CD4-positive, alpha-beta memory T cell (primary cell): ENCODE measurements at places on chromosomes 16 and 17.

GRCh38 chr17:74318391-74318790, 7.6 kb upstream of the KIF19 start:
- DNase-seq: no peak

DNA sequence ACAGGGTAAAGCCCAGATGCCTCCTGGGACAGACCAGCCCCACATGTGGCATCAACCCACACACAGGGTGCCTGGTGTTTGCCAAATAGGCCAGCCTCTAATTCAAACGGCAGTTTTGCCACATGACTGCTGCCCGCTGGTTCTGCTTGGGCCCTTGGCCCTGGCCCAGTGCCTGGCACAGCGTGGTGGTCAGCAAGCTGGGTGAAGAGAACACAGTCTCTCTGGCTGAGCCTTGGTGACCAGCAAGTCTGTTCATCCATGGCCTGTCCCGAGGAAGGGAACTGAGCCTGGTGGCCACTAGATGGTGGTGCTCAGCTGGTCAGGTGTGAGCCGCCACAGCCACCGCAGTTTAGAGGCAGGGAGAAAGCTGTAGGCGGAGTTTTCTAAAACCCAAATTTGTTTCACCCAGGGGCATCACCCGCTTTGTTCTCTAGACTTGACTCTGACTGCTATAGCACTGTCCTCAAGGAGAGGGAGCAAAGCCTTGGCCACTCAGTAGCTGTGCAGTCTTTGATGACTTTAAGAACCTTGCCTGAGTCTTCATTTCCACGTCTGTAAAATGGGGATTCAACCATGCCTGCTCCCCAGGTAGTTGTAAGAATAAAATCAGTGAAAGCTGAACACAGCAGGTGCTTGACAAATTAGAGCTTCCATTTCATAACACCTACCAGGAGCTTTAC, 4.7 kb upstream of the GFAP start:
- peak; percentile 50 for DNase-seq

DNA sequence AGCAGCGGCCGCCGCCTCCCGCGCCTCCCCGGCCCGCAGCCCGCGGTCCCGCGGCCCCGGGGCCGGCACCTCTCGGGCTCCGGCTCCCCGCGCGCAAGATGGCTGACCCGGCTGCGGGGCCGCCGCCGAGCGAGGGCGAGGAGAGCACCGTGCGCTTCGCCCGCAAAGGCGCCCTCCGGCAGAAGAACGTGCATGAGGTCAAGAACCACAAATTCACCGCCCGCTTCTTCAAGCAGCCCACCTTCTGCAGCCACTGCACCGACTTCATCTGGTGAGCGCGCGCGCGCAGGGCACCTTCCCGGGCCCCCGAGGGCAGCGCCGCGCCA, 258 bp downstream of the PRKCB start:
- no peak for DNase-seq

DNA sequence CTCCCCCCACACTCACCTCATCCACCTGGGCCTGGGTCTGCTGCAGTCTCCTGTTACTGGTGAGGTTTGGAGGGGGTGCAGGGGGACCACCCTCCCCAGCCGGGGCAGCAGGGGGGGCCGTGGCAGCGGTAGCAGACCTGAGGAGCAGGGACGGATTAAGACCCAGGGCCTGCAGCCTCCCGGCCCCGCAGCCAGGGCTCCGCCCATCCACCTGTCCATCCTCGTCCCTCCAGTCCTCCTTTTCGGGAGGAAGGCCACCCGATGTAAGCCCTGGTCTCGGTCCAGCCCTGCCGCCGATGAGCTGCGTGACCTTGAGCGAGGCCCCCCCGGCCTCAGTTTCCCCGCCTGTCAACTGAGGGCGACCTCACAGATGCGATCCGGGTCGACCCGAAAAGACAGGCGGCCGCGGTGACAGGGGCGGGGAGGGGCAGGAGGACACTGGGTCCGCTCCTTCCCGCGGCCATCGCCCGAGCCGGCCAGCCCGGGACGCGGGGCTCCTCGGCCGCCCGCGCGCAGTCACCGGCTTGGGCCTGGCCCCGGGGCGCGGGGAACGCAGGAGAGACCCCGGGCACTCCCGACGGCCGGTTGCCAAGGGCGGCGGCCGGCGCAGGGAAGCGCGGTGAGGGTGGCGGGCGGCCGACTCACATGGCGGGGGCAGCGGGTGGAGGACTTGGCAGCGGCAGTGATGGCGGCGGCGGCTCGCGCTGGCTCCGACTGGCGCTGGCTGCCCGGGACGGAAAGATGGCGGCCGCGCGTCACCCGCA, at the start of gene VAMP2:
Gene VAMP2, minus strand, starts transcription at position 716 of the 764 bp plus-strand sequence. Its CDS starts 69 bp downstream, at position 647.
- peak; percentile 84 for DNase-seq

DNA sequence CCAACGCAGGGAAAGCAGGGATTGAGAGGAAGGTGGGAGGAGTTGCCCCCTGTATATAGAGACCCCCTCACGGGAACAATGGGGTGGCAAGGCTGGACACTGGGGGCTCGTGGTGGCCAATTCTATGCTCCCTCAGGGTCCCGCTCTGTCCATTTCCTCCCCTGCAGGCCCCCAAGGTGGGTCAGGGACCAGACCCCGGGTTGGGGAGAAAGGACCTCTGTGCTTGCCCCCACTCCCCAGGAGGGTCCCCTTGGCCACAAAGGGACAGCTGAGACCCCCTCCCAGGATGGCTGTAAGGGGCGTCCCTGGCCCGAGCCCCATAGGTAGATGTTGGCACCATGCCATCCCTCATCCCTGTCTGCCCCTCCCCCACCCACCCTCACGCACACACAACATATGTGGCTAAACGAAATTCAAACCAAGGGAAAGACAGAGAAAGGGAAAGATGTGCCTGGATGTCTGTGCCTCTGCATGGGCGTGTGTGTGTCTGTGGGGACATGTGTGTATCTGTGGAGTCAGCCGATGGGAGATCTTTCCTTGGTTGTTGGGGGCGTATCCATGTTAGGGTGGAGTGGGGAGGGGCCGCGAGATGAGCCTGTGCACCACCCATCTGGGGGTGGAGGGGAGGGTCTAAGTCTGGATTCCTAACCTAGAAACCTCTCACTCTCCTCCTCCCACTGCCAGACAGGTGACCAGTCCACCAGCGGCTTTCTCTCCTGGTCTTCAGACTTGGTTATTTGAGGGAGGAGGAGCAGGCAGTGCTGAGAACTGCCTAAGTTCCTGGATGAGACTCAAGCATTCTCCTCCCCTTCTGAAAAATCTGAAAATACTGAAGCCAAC, 642 bp upstream of the NEUROD2 start:
- DNase-seq: no peak

DNA sequence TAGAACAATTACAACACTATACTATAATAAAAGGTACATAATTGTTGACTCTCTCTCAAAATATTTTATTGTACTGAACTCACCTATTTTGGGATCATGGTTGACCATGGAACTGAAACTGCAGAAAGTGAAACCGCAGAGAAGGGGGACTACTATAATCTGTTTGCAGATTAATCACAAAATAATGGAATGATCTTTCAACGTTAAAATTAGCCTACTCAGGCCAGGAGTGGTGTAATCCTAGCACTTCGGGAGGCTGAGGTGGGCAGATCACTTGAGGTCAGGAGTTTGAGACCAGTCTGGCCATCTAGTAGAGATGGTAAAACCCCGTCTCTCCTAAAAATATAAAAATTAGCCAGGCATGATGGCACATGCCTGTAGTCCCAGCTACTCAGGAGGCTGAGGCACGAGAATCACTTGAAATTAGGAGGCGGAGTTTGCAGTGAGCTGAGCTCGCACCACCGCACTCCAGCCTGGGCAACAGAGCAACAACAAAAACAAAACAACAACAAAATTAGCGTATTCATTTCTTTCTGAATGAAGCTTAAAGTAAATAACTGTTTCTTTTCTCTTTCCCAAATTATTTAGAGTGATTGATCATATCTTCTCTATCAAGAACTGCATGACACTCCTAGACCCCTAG, 45.6 kb downstream of the IKZF3 start:
- DNase-seq: peak; percentile 34

GRCh38 chr17:71870546-71870862, 250.3 kb upstream of the SOX9 start:
- no peak for DNase-seq

DNA sequence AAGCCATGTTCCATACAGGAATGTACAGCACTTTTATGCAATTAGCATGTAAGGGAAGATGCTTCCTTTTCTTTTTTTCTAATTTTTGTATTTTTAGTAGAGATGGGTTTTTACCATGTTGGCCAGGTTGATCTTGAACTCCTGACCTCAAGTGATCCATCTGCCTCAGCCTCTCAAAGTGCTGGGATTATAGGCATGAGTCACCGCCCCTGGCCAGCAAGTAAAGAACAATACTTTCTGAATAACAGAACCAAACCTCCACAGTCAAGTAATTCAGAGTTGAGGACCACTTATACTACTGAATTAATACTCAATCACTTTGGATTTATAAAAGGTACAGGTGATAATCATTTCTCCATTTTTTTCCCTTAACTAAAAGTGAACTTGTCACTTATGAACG, 13.0 kb downstream of the C16orf87 start:
- no peak for DNase-seq

DNA sequence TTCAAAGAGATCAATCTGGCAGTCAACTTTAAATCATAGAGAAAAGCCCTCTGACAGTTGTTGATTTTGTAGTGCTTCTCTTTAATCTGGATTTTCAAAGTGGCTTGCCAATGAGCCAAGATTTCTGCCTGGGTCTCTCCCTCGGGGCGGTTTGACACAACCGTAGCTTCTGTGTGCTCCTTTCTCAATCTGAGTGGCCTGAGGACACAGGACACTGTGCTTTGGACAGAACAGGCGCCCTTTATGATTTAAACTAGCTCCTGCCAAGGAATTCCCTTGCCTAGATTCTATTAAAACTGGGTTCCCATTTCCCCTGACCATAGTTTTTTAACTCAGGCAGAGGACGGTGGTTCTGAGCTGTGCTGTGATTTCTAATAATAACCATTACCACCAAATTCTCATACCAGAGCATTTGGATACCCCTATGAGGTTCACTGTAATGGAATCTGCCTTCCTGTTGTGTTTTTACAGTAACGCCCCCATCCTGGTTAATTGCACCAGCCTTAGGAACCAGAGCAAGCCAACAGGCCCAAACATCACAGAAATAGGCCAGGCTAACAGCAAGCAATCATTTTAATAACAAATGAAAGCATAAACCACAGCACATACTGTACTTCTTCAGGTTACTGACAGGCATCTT, 4.0 kb downstream of the ZFHX3 start:
- no peak for DNase-seq

DNA sequence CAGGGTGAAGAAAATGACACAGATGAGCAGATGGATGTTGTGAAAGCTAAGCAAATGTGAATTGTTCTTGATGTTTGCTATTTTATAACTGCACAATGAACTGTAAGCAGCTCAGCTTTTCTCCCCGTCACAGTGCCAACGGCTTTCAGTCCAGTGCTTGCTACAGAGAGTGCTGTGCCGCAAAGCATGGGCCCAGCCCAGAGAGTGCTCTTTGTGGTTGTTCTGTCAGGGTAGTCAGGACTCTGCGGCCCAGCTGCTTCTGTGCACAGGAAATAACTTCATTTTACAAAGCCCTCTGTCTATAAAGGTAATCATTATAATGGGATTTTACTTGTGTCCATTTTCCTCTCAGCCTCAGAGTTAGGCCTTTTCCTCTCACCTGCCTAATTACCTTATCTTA, 39.1 kb downstream of the CDRT15 start:
- peak; percentile 63 for DNase-seq

- DNase-seq: no peak
These were observed 664.0 kb upstream of the EEF2KMT start for GRCh38 chr16:5761592-5761991.

DNA sequence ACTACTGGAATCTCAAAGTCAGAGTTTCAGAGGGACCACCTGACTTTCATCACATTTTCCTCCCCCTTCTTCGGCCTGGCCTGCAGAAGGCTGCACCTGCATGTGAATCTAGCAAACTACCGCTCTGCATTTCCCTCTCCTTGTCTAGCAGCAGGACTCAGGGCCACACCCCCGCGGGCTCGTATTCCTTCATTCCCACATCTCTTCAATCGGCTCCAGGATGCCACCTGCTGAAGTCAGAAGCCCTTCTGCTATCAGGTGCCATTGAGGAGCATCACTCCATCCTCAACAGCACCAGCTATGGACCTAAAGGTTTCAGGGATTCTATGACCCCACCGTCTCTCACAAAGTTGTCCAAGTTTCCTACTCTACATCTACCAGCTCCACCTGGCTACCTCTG, 169.5 kb downstream of the VPS53 start:
- no peak for DNase-seq

GRCh38 chr17:80104321-80104955, 3.1 kb downstream of the GAA start:
- no peak for DNase-seq

- no peak for DNase-seq
These were observed 31.0 kb downstream of the CPNE2 start for GRCh38 chr16:57123216-57123973.

DNA sequence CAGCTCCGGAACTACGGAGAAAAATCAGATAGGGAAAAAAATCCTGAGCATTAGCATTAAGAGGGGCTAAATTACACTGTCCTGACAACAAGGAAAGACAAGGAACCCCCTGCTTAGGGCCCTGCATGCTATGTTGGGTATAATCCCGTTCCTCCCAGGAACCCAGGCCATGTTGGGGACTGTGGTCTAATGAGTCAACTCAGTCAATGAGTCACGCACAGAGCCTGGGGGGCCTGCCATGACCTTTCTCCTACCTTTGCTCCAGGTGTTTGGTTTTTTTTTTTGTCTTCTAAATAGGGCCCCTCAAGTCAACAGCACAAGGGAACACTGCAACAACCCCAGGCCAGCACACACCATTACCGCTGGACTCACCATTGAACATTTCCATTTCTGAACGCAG, 8.9 kb upstream of the ZNF200 start:
- no peak for DNase-seq

- no peak for DNase-seq
These were observed 5.0 kb downstream of the KCNH6 start for GRCh38 chr17:63528183-63528582.

DNA sequence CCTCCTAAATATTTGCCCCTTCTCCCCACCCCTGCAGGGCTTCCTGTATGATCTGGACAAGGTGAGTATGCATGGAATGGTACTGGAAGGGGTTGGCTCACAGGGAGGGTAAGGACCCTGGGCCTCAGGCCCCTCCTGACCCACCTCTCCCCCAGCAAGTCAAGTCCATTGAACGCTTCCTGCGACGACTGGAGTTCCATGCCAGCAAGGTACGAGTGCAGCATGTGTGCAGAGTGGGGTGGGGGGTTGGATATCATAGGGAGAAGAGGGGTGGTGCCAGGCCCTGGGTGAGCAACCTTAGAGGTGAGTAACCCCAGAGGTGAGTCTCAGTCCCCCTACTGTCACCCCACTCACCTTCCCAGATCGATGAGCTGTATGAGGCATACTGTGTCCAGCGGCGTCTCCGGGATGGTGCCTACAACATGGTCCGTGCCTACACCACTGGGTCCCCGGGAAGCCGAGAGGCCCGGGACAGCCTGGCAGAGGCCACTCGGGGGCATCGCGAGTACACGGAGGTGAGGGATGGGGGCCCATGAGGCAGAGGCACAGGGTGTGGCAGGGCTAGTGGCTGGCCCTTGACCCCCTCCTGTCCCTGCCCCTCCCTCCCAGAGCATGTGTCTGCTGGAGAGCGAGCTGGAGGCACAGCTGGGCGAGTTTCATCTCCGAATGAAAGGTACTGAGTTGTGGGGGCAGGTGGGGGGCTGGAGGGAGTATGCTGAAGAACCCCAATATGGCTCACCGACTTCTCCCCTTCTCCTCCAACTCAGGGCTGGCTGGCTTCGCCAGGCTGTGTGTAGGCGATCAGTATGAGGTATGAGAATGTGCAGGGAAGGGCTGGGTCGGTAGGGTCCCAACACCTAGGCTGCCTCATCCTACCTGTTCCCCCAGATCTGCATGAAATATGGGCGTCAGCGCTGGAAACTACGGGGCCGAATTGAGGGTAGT, 11.3 kb downstream of the RIPOR1 start:
- DNase-seq: no peak
